ENCODE measurements at places on chromosomes 5 and 9. TPM values are rescaled to one million over a fixed set of nuclear protein-coding genes. Genes with fewer than 3 reads are reported as not detected.

DNA sequence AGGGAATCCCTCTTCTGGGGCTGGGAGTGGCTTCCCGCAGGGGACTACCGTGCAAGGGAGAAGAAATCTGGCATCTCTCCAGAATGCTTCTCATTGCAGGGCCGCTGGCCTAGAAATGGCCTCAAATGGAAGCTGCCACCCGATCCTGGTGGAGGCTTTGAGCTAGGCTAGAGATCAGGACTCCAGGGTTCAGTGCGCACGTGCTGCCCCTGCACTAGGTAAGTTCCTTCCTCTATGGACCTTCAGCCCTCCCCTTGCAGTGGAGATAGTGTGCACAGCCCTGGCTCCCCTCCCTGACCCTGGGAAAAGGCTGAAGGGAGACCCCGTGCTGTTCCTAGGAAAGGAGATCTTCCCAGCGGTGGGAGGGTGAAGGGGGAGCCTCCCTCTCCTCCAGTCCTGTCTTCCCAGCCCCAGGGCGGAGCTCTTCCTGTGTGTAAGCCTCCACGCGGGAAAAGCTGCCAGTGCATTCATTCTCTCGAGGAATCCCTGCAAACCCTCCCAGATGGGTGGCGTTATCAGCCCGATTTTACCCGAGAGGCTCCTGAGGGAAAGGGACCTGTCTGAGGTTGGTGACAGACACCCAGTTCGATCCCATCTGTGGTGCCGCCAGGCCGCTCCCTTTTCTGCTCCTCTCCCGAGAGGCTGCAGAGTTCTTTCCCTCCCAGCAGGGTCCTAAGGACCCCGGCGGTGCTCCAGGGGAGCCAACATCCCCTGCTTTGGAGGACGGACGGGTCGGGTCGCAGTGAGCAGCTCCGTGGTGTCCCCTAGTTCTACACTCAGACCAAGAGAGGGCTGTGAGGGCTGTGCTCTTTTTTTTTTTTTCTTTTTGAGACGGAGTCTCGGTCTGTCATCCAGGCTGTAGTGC, 1.4 kb upstream of the CERCAM start:
- no peak for DNase-seq

GRCh38 chr5:98975223-98975622, 46.4 kb upstream of the CHD1 start:
- no peak for DNase-seq

DNA sequence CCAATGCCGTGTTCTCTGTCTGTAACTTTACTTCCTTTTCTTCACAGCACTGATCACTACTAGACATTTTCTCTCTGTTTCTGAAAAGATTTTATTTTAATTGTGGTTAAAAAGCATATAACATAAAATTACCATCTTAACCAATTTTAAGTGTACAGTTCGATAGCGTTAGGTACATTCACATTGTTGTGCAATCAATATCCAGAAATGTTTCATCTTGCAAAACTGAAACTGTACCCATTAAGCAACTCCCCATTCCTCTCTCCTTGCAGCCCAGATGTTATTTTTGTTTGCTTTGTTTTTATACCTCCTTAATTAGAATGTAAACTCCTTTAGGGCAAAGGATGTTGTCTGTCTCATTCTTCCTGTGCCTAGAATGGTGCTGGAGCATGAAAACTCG, 47.5 kb downstream of the COL27A1 start:
- no peak for DNase-seq

GRCh38 chr9:130711469-130711868, 17.9 kb downstream of the EXOSC2 start:
- no peak for DNase-seq

GRCh38 chr9:70435948-70436347, 21.5 kb upstream of the KLF9 start:
- peak; percentile 73 for DNase-seq

GRCh38 chr9:123996731-123997421, 14.7 kb upstream of the LHX2 start:
- DNase-seq = no peak

- DNase-seq = no peak
These were observed 222.7 kb upstream of the ACO1 start for GRCh38 chr9:32161720-32162119.

GRCh38 chr9:14525856-14526255, 167.4 kb downstream of the ZDHHC21 start:
- DNase-seq = no peak

GRCh38 chr5:62722360-62722759, 143.7 kb downstream of the LRRC70 start:
- DNase-seq = no peak

- DNase-seq = no peak
These were observed at the start of gene INSL4 for GRCh38 chr9:5231212-5231611. TSS of gene INSL4 (plus strand) at chr9:5231419. CDS start at chr9:5231524, 105 bp downstream.

DNA sequence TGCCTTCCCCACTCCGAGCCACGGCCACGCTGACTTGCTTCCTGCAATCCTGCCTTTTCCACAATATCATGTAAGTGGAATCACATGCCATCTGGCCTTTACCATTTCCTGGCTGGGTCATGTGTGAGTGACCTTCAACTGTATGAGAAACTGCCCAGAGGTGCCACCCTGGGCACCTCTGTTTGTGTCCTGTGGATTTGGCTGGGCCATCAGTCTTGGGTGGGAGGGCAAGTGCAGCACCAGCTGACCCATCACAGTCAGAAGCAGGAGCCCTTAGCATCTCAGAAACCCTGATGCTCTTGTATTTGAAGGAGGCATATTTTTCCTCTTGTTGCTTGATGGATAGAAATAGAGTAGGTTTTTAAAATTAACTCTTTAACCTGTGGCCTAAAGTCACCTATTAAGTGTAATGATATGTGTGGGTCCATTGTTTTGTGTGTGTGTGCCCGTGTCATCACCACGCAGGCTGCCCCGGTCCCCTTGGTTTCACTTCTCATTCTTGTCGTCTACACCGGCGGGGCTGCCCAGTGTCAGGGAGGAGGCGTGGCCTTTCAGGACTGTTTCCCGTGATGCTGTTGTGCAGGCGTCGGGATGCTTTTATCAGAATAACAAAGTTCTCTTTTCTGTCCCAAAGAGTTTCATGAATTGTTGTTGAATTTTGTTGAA, 52.1 kb upstream of the CACNA1B start:
- DNase-seq = no peak

DNA sequence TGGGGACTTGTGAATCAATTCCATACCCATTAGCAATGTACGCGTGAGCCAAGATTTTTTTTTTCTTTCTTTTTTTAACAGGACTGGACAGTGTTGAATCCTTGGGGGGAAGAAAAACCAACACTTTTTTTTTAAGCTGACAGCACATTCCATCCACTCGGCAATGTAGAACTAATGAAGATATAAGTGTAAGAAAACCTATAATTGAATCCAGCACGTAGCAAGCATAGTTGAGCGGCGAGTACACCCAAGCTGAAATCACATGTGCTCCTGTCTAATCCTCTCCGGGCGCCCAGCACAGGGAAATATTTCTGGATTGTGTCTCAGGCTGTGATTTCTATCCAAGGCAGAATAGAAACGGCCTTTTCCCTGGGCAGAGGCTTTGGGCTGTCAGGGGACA, 118.2 kb downstream of the BOD1 start:
- no peak for DNase-seq

DNA sequence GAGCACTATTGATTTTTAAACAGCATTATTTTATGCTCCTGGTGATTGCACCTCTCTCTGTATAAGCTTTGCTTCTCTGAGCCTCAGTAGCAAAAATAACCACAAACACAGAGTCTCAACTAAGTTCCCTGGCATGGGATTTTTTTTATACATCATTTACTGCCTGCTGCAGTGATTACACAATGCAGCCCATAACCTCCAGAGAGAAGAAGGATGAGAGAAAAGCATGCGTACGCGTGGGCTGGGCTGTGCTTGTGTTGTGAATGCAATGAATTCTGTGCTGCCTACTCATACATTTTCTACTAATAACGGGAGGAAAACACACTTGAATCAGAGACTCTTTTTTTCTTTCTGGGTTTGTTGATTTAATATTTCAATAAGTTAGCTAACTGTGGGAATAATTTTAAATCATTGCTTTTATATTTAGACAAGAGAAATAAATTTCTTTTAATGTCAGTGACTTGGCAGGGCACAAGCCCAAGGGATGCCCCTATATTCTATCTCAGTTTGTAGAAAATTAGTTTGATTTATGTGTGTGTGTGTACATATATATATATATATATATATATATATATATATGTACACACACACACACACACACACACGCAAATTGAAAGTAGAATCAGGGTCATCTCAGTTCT, 351.5 kb downstream of the MED10 start:
- DNase-seq = no peak

DNA sequence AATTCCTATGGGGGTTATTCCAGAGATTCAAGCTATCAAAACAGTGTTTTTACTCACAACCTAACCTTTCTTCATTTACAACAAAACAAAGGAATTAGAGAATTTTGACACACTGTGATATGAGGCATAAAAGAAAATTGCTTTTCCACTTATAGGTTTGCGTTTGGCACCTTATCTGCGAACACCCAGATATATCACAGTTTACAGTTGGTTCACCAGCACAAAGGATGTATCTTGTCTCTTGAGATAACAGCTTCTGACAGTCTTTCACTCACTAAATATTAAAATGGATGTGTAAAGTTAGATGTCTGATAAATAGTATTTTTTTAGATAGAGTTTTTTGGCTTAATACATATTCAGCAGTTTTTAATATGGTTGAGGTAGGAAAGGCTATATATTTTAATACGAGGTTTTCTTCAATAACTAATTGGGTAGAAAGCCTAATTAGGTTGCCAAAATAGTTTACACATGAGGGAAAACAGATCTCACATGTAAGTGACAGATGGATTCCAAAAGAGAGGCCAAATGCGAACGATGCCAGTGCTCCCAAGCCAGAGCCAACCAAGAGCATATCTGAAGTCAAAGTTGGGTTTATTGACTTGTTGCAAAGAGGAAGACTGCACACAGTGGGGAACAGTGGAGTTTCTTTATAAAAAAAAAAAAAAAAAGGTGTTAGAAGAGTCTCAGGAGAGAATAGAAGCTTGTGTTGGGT, 1495.2 kb downstream of the MAT2B start:
- DNase-seq = no peak

DNA sequence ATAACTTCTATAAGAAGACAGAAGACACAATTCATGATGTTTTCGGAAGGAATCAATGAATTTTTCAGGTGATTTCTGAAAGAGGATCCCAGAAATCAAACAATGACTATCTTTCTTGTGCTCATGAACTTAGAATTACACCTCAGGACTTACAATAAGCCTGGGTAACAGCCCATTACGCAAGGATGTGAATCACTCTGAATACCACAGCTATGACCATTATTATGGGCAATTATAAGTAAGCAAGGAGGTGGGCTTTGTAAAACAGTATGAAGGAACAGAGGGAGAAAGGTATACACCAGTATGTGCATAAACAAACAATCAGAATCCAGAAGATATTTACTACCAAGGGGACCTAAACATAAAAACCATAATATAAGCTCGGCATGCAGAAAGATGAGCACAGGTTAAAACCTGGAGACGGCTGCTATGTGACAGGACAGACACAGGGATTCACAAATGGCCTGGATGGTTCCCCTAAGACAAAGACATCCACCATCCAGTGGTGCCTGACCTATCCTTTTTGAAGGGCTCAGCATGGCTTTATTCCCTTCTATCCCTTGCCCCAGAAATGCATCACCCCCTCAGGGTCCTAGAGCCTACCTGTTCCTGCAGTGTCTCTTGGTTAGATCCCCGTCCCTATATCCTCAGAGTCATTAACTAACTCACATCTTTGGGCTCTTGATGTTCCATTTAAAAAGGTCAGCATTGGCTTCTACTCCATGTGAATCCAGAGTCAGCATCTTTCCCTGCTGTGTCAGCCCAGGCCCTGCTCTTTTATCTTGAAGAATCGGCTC, 21.8 kb upstream of the PPP2CA start:
- DNase-seq = no peak

- DNase-seq = no peak
These were observed 104.7 kb upstream of the ISL1 start for GRCh38 chr5:51278539-51278938.

GRCh38 chr9:78930281-78930680, 633.4 kb downstream of the PSAT1 start:
- DNase-seq = no peak

- DNase-seq = no peak
These were observed 7.4 kb downstream of the NFIL3 start for GRCh38 chr9:91416096-91416712.

DNA sequence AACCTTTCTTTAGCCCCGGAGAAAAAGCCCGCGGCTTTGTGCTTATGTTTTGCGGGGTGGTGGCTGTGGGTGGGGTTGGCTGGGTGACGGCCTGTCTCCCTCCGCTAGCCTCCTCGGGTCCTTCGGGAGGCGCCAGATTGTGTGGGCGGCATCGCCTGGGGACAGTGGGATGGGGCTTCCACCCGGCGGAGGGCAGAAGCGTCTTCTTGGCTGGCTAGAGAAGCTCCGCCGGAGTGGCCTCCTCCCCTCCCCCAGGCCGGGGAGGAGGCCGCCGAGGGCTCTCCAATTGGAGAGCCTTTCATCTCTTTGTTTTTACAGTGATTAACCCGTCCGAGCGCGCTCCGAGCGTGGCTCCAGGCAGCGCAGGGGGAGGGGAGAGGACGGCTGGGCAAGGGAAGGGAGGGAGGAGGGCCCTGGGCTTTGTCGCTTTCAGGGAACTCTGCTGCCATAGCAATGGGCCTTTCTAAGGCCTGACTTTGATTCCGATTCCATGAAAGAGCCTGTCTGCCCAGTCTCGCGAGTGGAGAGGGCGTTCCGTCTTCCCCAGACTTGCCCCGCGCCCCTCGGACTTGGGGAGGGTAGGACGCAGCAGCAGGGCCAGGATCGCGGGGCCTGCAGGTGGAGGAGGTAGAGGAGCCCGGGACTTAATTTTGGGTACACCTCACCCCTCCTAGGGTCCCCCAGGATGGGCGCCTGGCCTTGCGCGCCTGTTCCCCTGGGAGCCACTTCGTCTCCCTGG, 36.7 kb upstream of the TIFAB start:
- peak; percentile 23 for DNase-seq

DNA sequence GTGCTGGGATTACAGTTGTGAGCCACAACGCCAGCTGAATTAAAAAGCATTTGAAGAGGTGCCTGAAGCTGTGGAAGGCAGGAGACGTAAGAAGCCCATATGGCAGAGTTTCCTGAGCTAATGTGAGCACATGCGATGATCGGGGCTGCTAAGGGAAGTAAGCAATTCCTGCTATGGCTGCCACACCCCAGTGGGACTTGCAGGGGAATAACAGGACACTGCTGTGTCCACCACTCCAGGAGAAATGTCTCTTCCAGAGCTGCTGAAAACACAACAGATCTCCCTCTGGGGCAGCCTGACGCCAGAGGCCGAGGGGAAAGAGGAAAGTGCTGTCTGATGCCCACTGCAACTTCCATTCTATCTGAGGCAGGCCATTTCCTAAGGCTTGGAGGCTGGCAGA, 46.2 kb upstream of the ANKRD55 start:
- DNase-seq = no peak

GRCh38 chr9:12702160-12702758, 9.1 kb downstream of the TYRP1 start:
- peak; percentile 66 for DNase-seq

- DNase-seq = no peak
These were observed 2.0 kb downstream of the PRLR start for GRCh38 chr5:35228310-35228709.

- no peak for DNase-seq
These were observed 109.1 kb downstream of the SUSD1 start for GRCh38 chr9:112065806-112066606.

The FRRS1L gene
- 0.76 TPM for polyA plus RNA-seq

The GPSM1 gene
- 28.5 TPM for polyA plus RNA-seq

The SPATA31D4 gene
- not detected for polyA plus RNA-seq

The SPATA31A5 gene
- not detected for polyA plus RNA-seq

The MYOT gene
- polyA plus RNA-seq = 268 TPM

The ADGRV1 gene
- polyA plus RNA-seq = 1.1 TPM

The IL3 gene
- polyA plus RNA-seq = not detected

The CD180 gene
- 0.98 TPM for polyA plus RNA-seq

The FOXD4L5 gene
- polyA plus RNA-seq = 1.1 TPM

The KCNV2 gene
- 0.12 TPM for polyA plus RNA-seq

The MYMK gene
- 82.7 TPM for polyA plus RNA-seq

The TMEFF1 gene
- polyA plus RNA-seq = 2.7 TPM
